ENCODE measurements at places on chromosomes 16 and 17.

DNA sequence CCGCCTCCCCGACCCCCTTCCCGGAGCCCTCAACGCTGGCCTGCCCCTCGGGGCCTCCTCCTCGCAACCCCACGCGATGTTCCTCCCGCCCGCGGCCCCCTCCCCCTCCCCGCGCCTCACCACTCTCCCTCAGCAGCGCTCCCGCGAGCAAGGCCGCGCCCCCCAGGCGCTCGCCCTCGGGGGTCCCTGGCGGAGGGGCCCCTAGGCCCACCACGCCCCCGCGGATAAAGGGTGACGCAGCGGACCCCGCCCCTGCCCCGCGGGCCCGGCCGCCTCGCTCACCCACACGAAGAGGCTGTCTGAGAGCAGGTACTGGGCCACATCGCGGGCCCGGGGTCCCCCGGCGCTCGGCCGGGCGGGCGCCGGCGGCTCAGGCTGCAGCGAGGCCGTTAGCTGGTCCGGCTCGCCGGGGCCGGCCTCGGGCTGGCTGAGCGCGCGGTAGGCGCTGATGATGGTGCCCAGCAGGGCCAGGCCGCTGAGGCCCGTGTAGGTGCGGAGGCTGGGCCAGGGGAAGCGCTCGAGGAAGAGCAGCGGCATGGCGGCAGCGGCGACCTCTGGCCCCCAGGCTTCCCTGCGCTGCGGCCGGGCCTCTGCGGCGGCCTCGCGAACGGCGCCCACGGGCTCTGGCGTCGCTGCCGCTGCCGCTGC lies 430 bp downstream of the AMFR start:
- DNase-seq = peak; percentile 18

DNA sequence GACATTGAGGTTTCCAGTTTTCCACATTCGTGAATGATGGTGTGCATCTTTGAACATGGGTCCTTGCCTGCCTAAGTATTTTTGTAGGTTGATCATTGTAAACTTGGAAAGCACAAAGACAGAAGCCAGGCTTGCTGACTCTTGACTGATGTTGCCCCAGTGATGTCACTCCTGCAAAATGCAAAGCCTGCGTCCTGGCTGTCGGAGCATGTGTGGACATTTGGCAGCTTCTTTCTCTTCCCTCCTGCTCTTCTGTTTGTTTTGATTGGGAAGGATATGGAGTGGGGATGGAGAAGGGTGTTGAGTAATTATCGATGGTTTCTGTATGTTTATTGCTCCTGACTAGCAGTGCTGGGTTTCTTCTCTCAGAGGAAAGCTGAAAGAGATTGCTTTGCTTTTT lies 3.2 kb downstream of the NDE1 start:
- no peak for DNase-seq

GRCh38 chr16:468068-468821 lies 42.8 kb downstream of the RAB11FIP3 start:
- no peak for DNase-seq

GRCh38 chr17:49353607-49354006 lies 8.4 kb downstream of the ZNF652 start:
- DNase-seq = no peak

GRCh38 chr17:59876107-59876506 lies 16.6 kb downstream of the TUBD1 start:
- no peak for DNase-seq

DNA sequence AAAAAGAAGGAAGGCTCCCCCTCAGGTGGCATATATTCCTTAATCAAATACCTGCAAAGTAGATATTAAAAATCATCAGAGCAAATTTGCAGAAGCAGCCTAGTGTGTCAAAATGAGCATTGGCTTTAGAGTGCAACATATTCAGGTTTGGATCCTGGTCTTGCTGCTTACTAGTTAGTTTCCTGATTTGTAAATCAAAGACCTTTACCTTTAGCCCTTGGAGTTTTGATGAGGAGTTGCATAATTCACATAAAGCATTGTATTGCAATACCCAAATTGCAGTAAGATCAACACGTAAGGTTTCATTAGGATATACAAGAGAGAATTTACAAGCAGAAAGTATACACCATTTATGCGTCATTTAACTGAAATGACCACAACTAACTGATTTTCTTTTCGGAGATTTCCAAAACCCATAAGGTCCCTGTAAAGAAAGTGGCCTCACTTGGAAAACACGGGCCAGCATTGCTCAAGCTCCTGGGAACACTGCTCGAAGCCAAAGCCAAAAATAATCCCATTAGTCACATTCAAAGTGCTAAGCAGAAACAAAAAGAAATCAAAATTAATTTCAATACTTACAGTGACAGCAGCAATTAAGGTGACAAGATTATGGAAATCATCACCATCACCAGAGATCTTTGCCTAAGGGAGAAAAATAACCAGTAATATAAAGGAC lies 415.9 kb upstream of the ERCC4 start:
- no peak for DNase-seq

GRCh38 chr16:53599548-53599947 lies 96.5 kb upstream of the AKTIP start:
- no peak for DNase-seq

- no peak for DNase-seq
Observed at GRCh38 chr16:80459331-80459777, 81.4 kb upstream of the DYNLRB2 start.

DNA sequence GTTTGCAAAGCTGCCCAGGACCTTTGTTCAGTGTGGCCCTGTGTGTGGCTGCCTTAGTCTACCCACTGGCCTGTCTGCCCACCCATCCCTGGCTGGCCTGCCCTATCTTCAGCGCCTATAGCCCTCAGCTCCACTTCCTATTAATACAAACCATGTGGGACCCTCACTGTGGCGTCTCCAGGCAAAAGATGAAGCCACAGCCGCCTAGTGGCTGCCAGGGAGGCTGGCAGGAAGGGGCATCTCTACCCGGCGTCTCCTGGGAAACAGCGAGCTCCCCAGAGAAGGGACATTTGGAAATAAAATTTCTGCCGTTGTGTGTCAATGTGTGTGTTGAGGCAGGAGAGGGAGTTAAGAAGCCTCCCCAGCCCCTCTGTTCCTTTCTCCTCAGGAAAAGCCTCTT lies 31.5 kb downstream of the NEUROD2 start:
- no peak for DNase-seq

GRCh38 chr16:46996391-46996790 lies 22.9 kb upstream of the DNAJA2 start:
- DNase-seq = no peak

DNA sequence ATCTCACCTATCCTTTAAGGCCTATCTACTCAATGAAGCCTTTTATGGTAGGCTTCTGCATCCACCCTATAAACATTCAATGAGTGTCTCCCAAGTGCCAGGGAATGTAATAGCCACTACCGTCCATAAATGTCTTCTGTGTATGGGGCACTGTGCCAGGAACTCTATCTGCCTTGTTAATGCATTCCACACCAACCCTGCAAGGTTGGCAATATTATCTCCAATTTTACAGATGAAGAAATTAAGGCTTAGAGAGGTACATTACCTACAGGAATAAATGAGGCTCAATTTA lies 20.0 kb downstream of the MAP3K14 start:
- no peak for DNase-seq

- DNase-seq = no peak
Observed at GRCh38 chr16:68493412-68494070, 45.2 kb upstream of the SMPD3 start.

- no peak for DNase-seq
Observed at GRCh38 chr17:66900126-66901010, 64.1 kb upstream of the CACNG4 start.

DNA sequence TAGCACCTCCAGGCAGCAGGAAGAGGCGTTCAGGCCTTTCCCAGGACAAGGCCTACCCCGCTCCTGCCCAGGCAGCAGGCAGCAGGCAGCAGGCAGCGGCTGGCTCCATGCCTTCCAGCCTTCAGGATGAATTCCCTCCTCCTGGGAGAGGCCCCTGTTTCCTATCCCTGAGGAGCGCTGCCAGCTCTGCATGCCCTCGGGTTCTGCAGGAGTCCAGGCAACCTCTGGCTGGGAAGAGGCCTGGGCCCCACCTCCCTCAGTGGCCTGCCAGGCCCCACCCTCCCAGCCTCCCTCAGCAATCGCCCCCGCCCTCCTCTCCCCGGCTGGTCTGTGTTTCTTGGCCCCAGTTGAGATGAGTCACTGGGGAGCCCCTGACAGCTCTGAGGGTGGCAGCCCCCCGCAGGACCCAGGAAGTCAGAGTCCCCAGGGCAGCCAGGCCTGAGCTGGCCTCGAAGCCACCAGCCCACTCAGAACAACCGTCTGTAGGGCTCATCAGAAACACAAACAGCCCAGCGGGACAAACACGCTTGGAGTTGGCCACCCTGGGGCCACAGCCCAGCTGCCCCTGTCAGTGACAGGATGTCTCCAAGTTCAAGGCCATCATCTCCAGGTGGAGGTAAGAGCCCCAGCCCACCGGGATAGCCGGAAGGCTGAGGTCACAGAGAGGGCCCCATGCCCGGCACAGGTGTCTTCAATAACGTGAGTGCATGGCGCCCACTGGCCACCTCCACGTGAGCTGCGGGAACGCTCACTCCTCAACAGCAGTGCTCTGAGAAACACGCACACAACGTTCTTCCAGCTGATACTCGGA lies 39.5 kb upstream of the CIBAR2 start:
- no peak for DNase-seq

DNA sequence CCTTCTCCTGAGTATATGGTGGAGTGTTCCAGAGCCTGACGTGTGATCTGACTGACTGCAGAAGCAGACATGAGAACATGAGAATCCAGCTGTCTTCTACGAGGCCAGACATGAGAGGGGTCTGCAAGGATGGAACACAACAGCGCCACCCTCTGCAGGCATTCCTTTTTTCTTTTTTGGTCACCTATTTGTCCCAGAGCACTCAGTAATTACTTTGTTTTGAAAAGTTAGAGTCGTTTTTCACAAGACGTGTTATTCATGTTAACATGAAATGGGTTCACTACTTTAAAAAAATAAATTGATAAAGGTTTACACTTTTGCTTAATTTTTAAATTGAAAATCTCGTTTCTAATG lies 43.8 kb upstream of the ATP2A3 start:
- DNase-seq = no peak

DNA sequence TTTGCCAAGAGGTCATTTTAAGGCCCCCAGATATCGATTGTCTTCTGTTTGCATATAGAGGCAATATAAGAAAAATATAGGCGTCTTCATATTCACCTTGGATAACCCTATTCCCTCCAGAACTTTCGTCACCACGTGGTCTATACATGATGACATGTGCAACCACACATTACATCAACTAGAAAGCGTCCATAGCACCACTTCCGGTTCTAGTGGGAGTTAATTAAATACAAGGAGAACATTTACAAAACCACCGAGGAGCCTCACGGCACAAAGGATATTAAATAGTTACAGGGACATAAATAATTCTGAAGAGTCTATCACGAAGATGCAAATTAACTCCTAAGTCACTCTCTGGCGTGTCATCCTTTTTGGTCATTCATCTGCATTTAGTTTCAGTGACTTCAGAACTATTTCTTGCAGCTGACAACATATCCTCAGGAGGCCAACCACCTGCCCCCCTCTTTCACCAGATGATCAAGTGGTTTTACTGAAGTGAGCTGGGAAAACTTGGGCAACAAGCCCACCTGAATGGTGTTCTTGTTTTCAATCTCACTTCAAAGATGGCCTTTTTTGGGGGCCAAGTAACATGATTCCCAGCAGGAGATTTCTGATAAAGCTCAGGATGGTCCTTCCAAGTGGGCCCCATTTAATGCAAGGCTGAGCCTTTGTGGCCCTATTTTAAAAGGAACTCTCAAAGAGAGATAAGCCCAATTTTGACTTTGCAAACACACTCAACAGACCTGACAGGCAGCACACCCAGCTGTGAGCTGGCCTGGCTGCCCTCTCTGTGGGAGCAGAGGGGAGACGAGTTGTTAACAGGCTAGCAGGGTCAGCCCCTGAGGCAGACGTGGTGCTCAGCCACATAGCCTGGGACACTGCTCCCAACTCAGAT lies 15.3 kb downstream of the CMTM3 start:
- DNase-seq = no peak

DNA sequence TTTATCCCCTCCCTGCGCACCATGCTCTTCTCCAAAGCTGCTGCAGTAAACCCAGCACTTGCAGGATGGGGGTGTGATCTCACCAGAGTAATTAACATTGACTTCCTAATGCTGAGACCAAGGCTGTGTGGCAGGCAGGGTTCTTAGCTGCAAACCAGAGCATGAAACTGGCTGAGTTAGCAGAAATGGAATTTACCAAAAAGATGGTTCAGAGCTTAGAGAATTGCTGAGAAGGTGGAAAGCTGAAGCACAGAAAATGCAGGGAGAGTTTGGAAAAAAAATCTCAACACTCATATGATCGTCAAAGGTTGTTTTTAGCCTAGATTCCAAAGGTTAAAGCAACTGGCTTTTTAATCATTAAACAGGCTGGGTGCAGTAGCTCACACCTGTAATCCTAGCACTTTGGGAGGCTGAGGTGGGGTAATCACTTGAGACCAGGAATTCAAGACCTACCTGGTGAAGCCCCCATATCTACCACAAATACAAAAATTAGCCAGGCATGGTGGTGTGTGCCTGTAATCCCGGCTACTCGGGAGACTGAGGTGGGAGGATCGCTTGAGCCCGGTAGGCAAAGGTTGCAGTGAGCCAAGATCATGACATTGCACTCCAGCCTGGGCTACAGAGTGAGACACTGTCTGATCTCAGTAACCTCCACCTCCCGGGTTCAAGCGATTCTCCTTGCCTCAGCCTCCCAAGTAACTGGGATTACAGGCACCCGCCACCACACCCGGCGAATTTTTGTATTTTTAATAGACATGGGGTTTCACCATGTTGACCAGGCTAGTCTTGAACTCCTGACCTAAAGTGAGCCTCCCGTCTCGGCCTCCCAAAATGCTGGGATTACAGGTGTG lies 6.0 kb upstream of the TXNDC11 start:
- no peak for DNase-seq

- DNase-seq = no peak
Observed at GRCh38 chr17:40561871-40562611, 3.2 kb downstream of the CCR7 start.

- no peak for DNase-seq
Observed at GRCh38 chr17:72092710-72093322, 28.0 kb upstream of the SOX9 start.

DNA sequence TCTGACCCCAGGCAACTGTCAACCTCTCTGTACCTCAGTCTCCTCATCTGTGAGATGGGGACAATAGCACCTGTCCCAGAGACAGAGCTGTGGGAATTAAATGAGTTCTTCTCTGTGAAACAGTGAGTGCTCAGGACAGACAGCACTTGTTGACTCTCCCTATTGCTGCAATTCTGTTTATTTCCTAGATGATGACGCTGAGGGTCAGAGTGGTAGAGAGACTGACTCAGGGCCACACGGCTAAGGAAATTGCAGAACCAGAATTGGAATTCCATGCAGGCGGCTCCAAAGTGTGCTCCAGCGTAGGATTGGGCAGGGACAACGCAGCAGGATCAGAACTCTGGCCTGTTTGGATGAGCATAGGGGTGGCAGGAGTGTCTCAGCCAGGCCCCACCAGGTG lies 302.2 kb downstream of the C16orf95 start:
- no peak for DNase-seq

Measured in stimulated activated CD4-positive, alpha-beta T cell treated with anti-CD3 and anti-CD28 coated beads, Interleukin-2, amount 100 ng/mL, for 4 hours (primary cell).